NCI-H524 (cell line): ENCODE measurements at places on chromosomes 5 and 9.

GRCh38 chr5:54357408-54358058 is 47.2 kb upstream of the ARL15 start:
- no peak for DNase-seq

GRCh38 chr5:124902097-124902821 is 155.8 kb upstream of the ZNF608 start:
- DNase-seq: no peak

DNA sequence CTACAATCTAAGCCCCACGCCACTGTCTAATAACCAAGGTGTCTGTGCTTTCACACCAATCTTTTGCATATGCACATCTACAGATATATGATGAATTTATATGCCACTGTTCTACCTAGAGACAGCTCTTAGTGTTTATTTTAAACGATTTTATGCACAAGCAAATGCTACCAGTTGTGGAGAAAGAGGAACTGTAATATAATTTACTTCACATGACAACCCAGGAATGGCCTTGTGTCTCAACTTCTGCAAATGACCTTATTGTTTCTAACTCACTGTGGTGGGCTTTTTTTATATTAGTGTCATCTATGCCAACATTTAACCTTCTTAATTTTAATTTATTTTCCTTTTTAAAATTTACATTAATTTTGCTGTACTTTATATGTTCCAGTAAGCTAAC is 531.1 kb upstream of the TLE4 start:
- DNase-seq: no peak

- no peak for DNase-seq
These were observed 138.6 kb upstream of the PPP2R2B start for GRCh38 chr5:147017191-147017590.

DNA sequence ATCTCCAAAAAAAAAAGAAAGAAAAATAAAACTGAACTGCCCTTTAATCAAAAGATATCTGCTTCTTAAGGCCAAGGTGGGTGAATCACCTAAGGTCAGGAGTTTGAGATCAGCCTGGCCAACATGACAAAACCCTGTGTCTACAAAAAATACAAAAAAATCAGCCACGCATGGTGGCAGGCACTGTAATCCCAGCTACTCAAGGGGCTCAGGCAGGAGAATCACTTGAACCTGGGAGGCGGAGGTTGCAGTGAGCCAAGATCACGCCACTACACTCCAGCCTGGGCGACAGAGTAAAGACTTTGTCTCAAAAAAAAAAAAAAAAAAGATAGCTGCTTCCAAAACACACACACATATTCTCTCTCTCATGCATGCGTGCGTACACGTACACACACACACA is 17.8 kb downstream of the SCAI start:
- DNase-seq: no peak

DNA sequence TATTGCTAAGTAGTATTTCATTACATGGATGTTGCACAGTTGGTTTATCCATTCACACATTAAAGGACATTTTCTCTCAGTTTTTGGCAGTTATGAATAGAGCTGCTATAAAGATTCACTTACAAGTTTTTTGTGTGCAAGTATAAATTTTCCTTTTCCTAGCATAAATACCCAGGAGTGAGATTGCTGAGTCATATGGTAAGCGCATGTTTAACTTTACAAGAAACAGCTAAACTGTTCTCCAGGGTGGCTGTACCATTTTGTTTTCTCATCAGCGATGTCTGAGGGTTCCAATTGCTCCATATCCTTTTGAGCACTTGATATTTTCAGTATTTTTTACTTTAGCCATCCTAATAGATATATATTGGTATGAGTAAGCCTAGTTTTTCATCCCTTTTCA is 16.4 kb upstream of the ABCA1 start:
- no peak for DNase-seq

DNA sequence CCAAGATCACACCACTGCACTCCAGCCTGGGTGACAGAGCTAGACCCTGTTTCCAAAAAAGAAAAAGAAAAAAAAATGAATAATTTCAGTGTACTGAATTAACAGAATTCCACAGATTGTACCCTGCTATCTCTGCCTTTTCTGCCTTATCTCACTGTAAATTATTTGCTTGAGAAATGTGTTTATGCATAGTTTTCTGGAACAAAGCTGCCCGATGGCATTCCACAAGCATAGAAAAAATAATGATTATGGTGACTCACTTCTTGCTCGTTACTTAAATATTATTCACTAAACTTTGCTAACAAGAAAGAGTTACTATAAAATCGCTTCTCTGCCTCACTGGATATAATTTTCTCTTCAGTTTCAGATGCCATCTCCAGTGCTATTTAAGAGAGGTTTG is 88.7 kb upstream of the FAM169A start:
- DNase-seq: no peak

DNA sequence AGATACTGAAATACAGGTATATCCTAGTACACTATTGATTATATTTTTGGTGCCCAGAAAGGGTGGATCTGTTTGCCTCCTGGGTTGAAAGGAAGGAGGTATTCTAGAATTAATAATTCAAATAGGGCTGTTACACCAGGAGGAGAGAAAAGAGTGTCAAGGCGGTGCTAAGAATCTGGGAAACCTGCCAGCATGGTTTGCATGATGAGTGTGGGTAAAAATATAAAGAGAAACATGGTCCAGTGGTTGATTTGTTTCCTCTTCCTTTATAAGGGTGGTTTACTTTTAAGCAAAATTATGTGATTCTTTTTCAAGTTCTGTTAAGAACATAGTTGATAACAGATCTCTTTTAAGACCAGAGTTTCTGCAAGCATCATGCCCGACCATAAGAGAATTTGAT is 69.4 kb upstream of the NFIB start:
- no peak for DNase-seq

DNA sequence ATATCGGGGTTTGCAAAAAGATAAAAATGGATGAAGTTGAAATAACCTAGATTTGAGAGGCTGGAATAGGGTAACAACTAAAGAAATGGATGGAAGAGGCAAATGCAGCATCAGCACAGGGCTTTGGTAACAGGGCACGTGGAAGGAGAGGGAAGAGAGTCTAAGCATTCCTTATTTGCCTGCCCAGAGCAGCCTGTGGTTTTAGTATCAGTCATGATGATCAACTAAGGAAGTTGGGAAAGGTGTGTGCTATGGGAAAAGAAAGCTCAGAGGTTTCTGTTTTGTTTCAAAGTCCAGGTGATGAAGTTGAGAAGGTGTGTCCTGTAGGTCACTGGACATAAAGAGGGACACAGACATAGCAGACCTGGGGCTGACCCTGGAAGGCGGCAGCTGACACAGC is 28.8 kb downstream of the GAS1 start:
- no peak for DNase-seq

- DNase-seq: no peak
These were observed 109.5 kb downstream of the MYO10 start for GRCh38 chr5:16826379-16827125.

- no peak for DNase-seq
These were observed 376.9 kb downstream of the SEMA5A start for GRCh38 chr5:9168791-9169556.

GRCh38 chr5:159106193-159106568 is 6.5 kb upstream of the EBF1 start:
- DNase-seq: no peak

DNA sequence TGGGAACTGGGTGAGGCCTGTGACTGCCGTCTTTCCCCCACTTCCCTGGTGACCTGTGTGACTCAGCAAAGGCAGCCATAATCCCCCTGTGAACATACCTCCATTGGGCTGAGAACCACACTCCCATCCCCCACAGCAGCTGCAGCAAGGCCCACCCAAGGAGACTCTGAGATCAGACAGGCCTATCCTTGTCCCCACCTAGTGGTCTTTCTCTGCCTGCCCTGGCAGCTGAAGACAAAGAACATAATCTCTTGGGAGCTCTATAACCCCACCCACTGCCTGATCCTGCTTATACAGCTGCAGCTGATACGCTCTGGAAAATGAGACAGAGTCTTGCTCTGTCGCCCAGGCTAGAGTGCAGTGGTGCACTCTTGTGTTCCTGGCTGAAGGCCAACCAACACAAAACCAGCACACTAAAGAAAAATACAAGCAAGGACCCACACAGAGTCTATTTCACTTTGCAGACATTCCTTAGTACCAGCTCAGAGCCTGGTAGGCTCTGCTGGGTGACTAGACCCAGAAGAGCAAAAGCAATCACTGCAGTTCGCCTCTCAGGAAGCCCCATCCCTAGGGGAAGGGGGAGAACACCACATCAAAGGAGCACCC is 106.7 kb downstream of the MCTP1 start:
- DNase-seq: peak; percentile 94

GRCh38 chr5:52469835-52470234 is 317.9 kb upstream of the ITGA1 start:
- no peak for DNase-seq

- DNase-seq: no peak
These were observed at the start of gene CSF2 for GRCh38 chr5:132073231-132074013. TSS of gene CSF2 (plus strand) at chr5:132073789. CDS start at chr5:132073824, 35 bp downstream.

DNA sequence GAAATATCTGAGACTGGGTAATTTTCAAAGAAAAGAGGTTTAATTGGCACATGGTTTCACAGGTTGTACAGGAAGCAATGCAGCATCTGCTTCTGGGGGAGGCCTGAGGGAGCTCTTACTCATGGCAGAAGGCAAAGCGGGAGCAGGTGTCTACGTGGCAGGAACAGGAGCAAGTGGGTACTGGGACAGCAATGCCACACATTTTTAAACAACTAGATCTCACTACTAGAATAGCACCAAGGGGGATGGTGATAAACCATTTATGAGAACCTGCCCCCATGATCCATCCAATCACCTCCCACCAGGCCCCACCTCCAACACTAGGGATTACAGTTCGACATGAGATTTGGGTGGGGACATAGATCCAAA is 47.6 kb upstream of the HOMER1 start:
- no peak for DNase-seq

- DNase-seq: no peak
These were observed 51.5 kb downstream of the KLF9 start for GRCh38 chr9:70362952-70363351.

- DNase-seq: no peak
These were observed 118.4 kb downstream of the ARHGAP26 start for GRCh38 chr5:142888469-142889085.

DNA sequence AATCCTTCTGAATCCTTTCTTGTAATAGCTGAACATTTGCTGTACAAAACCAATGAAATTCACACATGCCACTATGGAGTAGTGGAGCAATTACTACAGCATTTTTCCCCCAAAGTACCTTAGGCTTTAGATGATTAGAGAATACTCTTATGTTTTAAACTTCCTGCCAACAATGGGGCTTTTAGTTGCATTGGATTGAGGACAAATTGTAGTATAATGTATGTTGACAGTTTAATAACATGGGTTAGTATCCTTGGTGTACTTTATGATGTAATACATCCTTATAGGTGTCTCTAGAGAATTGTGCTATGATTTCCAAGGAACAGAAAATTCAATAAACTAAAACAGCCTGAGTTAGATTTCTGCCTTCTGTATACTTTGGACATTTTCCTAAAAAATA is 422.7 kb upstream of the GRAMD2B start:
- DNase-seq: peak; percentile 77

GRCh38 chr5:149550594-149551226 is 529 bp downstream of the CSNK1A1 start:
- peak; percentile 8 for DNase-seq

DNA sequence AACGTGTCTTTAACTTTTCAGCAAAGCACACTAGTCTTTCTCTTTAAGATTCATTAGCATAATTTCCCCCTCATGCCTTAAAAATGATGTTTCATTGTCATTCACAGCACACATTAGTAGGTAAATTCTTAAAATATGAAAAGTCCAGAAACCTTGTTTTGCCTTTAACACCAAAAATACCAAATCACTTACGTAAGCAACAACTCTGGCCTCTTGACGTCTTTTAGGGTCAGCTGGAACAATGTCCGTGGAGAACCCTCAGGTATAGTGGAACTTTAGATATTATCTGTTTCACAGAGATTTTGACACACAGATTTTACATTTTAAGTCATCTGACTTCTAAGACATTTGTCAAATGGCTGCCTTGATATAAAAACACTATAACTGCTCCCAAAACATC is 30.9 kb downstream of the LNPEP start:
- no peak for DNase-seq

DNA sequence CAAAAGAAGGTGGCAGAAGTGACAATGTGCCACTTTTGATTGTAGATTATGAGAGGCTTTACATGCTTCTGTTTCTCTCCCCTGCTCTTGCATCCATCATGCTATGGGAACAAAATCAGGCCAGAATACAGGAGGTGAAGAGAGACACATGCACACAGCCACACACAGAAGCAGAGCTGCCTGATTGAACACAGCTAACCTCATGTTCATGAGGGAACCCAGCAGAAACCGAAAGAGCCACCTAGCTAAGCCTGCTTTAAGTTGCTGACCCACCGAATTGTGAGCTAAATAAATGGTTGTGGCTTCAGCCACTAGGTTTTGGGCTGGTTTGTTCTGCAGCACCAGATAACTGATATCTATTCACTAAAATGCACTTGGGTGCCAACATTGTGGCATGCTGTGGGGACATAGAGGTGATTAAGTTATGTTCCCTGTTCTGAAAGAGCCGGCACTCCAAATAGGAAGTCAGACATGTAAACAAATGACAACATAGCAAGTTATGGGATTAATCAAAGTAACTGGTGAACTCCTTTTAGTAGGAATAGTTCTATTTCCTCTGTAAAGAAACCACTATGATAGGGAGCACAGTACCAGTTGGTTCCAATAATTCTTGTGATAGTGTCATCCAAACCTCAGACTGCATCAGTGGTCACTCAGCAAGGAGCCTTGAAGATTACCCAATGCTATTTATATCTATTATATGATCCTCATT is 93.6 kb upstream of the TNC start:
- no peak for DNase-seq

GRCh38 chr5:129622531-129622930 is 125.4 kb upstream of the MINAR2 start:
- DNase-seq: no peak

- no peak for DNase-seq
These were observed 102.1 kb upstream of the DMRT1 start for GRCh38 chr9:739362-739761.

GRCh38 chr9:12748016-12748415 is 26.8 kb upstream of the LURAP1L start:
- no peak for DNase-seq
